Large intestine (tissue), 12 donors: ENCODE measurements at places on chromosomes 12 and 14. TPM values are rescaled to one million over a fixed set of nuclear protein-coding genes. Genes with fewer than 3 reads are reported as not detected.

- no peak for DNase-seq
- H3K36me3 ChIP-seq = no peaks in the 10 kb centered on the region
- no peak overlapping the region for H3K27ac ChIP-seq
- H3K27me3 ChIP-seq = no peaks in the 10 kb centered on the region
- no peak overlapping the region for H3K4me3 ChIP-seq
- no peaks in the 10 kb centered on the region for H3K4me1 ChIP-seq
These were observed 90.7 kb downstream of the PLEKHA5 start for GRCh38 chr12:19220205-19220604.

- H3K27ac ChIP-seq = peak overlapping the region; percentile 90
- peaks cover 38% of the 10 kb centered on the region for H3K4me1 ChIP-seq
- no peaks in the 10 kb centered on the region for H3K36me3 ChIP-seq
- no peak for DNase-seq
- no peaks in the 10 kb centered on the region for H3K27me3 ChIP-seq
- no peak overlapping the region for H3K4me3 ChIP-seq
These were observed 25.5 kb upstream of the EMP1 start for GRCh38 chr12:13170892-13171490.

- peak; percentile 63 for DNase-seq
- H3K36me3 ChIP-seq = no peaks in the 10 kb centered on the region
- no peak overlapping the region for H3K27ac ChIP-seq
- no peak overlapping the region for H3K4me3 ChIP-seq
- peaks cover 15% of the 10 kb centered on the region for H3K4me1 ChIP-seq
These were observed 26.6 kb upstream of the MDM1 start for GRCh38 chr12:68358532-68359485.

- no peaks in the 10 kb centered on the region for H3K4me1 ChIP-seq
- no peak overlapping the region for H3K27ac ChIP-seq
- H3K36me3 ChIP-seq = no peaks in the 10 kb centered on the region
These were observed 86.3 kb downstream of the DRAM1 start for GRCh38 chr12:101963697-101964096.

- no peak overlapping the region for H3K4me3 ChIP-seq
- DNase-seq = no peak
- no peaks in the 10 kb centered on the region for H3K4me1 ChIP-seq
- no peaks in the 10 kb centered on the region for H3K27me3 ChIP-seq
- no peaks in the 10 kb centered on the region for H3K36me3 ChIP-seq
These were observed 82.7 kb upstream of the ESRRB start for GRCh38 chr14:76293221-76293620.

- H3K27me3 ChIP-seq = no peaks in the 10 kb centered on the region
- no peaks in the 10 kb centered on the region for H3K36me3 ChIP-seq
- no peak for DNase-seq
These were observed 146.7 kb downstream of the TMEM117 start for GRCh38 chr12:43982544-43982943.

DNA sequence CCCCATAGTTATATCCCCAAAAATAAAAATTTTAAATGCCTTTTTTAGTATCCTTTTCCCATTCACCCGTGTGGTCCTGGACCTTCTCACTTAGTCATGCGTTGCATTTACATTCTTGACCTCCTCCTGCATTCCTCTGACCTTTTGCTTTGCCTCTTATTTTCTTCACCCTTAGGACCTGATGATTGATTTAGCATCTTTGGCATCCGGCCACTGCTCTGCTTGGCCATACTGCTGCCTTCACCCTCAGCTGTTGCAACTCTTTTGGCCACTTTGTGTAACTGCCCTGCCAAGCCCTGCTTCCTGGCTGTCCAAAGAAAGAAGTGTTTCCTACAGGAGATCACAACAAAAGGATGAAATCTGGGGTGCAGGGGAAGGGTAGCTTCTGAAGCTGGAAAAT lies 48.8 kb upstream of the SLC38A4 start:
- H3K27ac ChIP-seq = no peak overlapping the region
- H3K4me3 ChIP-seq = no peak overlapping the region
- H3K27me3 ChIP-seq = no peaks in the 10 kb centered on the region
- DNase-seq = no peak
- H3K4me1 ChIP-seq = no peaks in the 10 kb centered on the region

DNA sequence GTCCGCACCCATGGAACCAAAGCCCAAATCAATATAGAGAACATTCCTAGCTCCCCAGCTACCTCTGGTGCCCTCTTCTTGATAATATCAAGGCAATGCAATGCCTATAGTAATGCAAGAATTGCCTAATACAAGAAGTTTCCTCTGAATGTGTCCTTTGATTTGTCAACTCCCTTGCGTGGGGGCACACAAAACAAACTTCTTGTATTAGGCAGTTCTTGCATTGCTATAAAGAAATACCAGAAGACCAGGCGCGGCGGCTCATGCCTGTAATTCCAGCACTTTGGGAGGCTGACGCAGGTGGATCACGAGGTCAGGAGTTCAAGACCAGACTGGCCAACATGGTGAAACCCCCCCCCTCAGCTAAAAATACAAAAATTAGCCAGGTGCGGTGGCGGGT lies 10.4 kb upstream of the ITPK1 start:
- no peak overlapping the region for H3K4me3 ChIP-seq
- H3K27ac ChIP-seq = no peak overlapping the region
- H3K4me1 ChIP-seq = no peaks in the 10 kb centered on the region
- H3K27me3 ChIP-seq = no peaks in the 10 kb centered on the region
- no peak for DNase-seq

- peak; percentile 7 for DNase-seq
- no peak overlapping the region for H3K27ac ChIP-seq
- no peaks in the 10 kb centered on the region for H3K27me3 ChIP-seq
- H3K4me1 ChIP-seq = peaks cover 4% of the 10 kb centered on the region
- H3K36me3 ChIP-seq = no peaks in the 10 kb centered on the region
These were observed 383.8 kb downstream of the PCNX1 start for GRCh38 chr14:71290960-71291466.

DNA sequence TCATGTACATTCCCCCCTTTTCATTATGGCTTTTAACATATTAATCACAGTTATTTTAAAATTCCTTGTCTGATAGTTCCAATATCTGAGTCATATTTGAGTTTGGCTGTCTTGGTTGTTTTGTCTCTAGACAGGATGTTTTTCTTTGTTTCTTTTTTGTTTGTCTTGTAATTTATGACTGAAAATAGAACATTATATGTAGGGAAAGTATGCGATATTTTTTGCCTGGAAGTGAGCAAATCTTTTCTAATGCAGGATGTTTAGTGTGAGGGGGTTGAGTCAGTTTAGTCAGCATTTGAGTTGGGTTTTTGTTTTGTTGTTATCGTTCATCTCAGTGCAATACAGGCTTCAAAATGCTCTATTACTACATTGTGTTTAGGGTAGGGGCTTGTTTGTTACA lies 239.7 kb downstream of the SNAPC1 start:
- H3K27me3 ChIP-seq = no peaks in the 10 kb centered on the region
- H3K4me3 ChIP-seq = no peak overlapping the region
- H3K4me1 ChIP-seq = no peaks in the 10 kb centered on the region
- no peak for DNase-seq
- H3K27ac ChIP-seq = no peak overlapping the region

Gene CD4
- polyA plus RNA-seq = 17.4 TPM

Gene ANKRD33
- polyA plus RNA-seq = 0.06 TPM

Gene KRT4
- not detected for polyA plus RNA-seq

Gene ACOT6
- 0.04 TPM for polyA plus RNA-seq

Gene ADGRD1
- 84.8 TPM for polyA plus RNA-seq

- H3K36me3 ChIP-seq = peaks cover 33% of the 10 kb centered on the region
- DNase-seq = peak; percentile 94
- peaks cover 13% of the 10 kb centered on the region for H3K4me1 ChIP-seq
- H3K27me3 ChIP-seq = no peaks in the 10 kb centered on the region
- H3K27ac ChIP-seq = peak overlapping the region; percentile 65
- no peak overlapping the region for H3K4me3 ChIP-seq
These were observed 78.8 kb downstream of the TMCC3 start for GRCh38 chr12:94571556-94571955.

GRCh38 chr14:50865391-50866076 lies 6.3 kb upstream of the ABHD12B start:
- H3K4me3 ChIP-seq = no peak overlapping the region
- DNase-seq = no peak
- H3K4me1 ChIP-seq = no peaks in the 10 kb centered on the region
- H3K27me3 ChIP-seq = peaks cover 23% of the 10 kb centered on the region

Gene NKX2-8
- polyA plus RNA-seq = not detected

DNA sequence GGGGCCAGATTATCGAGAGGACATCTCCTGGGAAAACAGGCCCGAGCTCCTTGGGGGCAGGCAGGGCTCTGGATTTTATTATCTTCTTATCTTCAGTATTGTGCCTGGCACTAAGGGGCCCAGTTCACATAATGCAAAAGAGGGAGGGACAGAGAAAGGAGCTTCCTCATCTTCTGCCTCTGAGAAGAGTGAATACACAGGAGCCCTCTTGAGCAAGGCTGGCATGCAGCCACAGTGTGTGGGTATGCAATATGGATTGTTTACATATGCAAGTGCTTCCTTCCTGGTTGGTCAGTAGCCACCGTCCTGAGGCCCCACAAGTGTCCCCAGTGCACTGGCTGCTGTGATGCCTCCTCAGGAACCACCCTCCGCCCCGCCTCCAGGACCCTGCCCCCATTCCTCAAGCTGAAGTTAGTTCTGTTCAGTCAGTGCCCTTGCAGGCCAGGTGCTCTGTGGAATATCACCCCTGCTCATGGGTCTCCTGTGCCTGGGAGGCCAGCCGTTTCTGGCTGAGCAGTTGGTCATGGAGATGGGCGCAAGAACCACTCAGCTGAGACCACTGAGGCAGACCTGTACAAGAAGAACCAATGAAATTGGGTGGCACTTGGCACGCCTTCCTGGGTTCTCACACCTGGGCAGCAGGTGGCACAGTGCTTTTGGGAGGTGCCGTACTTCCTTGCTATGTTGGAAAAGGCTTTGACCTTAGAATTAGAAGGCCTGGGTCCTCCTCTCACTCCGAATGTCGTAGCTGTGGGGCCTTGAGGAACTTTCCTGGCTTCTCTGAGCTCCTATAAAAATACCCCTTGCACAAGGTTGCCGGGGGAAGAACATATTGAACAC lies 35.1 kb upstream of the ACTN1 start:
- H3K4me3 ChIP-seq = no peak overlapping the region
- no peaks in the 10 kb centered on the region for H3K36me3 ChIP-seq
- H3K27me3 ChIP-seq = no peaks in the 10 kb centered on the region
- peak overlapping the region; percentile 63 for H3K27ac ChIP-seq
- DNase-seq = peak; percentile 86
- H3K4me1 ChIP-seq = peaks cover 15% of the 10 kb centered on the region

Gene PTCSC3
- polyA plus RNA-seq = not detected

- H3K27ac ChIP-seq = no peak overlapping the region
- no peak overlapping the region for H3K4me3 ChIP-seq
- no peaks in the 10 kb centered on the region for H3K4me1 ChIP-seq
These were observed 70.7 kb downstream of the PPHLN1 start for GRCh38 chr12:42396473-42397259.

DNA sequence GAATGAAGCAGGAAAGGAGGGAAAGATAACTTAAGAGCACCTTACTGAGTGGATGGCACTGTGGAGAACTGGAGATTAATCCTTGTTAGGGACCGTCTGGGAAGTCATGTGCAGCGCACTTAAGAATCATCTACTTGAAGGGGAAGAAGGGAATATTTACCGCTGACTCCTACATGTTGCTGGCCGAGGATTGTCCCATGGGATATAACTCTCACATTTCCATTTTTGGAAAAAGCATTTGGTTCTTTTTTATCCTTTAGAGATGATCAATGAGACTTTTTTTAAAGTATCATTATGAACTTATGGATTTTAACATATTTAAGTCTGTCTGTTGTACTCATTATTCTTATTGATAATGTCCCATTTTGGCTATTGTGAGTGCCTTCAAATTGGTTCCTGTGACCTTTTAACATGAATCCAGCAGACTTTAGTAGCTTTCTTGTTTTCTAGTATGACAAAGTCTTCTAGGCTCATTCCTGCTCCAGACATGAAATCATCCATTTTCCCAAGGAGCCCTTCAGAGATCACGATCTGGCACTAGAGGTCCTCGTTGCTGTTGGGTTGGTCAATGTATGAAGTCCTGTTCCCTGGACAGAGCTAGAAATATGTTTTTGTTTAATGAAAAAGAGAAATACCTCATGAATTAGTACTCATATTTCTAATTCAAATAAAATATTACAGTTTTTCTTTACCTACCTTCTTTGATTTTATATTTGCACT lies 20.2 kb upstream of the FAM234B start:
- H3K36me3 ChIP-seq = no peaks in the 10 kb centered on the region
- no peak overlapping the region for H3K4me3 ChIP-seq
- no peaks in the 10 kb centered on the region for H3K4me1 ChIP-seq
- H3K27ac ChIP-seq = no peak overlapping the region
